ENCODE measurements at places on chromosomes 6 and 20.
A peak's percentile ranks its signal among the peaks of the same experiment; 100 is the strongest.

GRCh38 chr6:149694921-149695320, 23.0 kb downstream of the LATS1 start:
- DNase-seq, result no peak

DNA sequence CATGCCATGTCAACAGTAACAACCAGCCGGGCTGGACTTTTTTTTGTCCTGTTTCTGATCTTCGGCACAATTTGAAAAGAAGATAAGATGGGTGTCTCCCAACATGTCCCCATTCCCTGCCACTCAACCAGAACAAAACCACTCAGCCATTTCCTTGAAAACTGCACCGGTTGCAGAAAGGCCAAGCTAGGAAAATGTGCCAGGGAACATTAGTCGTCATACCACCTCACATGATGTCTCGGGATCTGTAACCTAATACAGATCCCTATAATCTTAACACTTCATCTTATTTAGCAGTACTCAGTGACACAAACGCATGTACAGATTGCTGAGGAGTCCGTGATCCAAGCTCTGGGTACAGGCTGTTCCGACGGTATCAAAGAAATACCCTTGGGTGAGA, 46.5 kb downstream of the ALDH8A1 start:
- DNase-seq, result no peak

GRCh38 chr20:61611401-61612180, 359.5 kb downstream of the CDH4 start:
- no peak for DNase-seq

DNA sequence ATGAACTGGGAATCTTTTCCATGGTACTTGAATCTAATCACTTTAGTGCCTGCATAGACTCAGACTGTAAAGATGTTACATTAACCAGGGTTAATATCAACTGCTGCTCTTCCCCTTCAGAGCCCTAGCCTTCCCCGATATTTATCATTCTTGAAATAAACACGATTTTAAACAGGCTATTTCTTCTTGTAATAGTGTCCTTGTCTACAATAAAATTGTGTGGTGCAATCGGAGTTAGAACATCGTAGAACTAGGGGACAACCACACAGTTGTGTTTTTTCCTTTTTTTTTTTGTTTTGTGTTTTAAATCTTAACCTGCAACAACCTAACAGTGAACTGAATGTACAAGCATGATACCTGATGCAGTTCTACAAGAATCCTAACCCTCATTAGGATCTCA, 4.5 kb downstream of the GJA1 start:
- no peak for DNase-seq

DNA sequence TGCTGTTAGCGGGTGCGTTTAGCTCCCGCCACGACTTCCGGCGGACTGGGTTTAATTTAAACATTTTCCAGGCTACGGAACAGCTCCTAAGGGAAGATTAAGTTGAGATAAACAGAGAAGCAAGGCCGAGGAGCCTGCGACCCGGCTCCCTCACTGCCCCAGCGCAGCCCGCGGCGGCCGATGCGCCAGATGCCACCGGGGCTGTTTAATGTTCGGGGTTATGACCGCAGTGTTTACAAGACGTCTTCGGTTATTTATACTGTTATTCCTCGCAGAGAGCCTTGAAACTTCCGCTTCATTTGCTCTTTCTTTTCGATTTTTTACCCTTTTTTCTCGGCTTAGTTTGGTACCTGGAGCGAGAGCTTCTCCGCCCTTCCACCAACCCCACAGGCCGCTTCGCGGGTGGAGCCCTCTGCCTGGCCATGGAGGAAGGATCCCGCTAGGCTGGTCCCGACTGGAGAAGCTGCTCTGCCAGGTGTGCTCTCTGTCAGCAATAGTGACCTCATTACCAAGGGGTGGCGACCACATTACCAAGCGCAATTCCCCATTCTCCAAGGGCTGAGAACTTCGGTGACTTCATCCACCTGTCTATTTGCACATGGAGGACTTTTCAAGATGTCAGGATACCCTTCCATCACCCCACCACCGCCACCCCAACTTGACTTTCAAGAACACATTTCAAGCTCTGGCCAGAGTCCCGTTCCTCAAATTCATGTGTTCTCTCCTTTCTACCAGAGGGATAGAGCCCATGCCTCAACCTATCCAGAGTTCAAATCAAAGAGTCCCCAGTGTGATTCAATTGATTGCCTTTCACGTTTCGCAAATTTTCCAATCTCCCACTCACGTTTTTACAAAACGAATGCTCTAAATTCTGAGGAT, 4.1 kb downstream of the TCF21 start:
- DNase-seq, result no peak

DNA sequence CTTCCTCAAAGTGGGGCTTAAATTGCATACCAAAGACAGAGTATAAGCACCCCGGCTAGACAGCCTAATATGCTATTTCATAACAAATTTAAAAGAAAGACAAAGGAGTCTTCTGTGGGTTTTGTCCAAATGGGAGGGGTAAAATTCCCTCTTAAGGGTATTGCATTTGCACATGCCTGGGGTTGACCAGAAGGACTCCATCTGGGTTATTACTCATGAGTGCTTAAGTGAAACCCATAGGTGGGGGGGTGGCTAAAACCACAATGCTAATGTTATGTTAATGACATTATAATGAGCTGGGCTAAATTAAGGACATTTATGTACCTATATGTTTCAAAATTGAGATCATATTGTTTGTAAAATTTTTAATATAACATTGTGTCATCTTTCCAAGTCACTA, 15.0 kb downstream of the IMPG1 start:
- no peak for DNase-seq

GRCh38 chr6:13624871-13625288, 9.7 kb downstream of the NOL7 start:
- no peak for DNase-seq

- DNase-seq, result no peak
These were observed 80.1 kb upstream of the TSHZ2 start for GRCh38 chr20:52892023-52892422.

DNA sequence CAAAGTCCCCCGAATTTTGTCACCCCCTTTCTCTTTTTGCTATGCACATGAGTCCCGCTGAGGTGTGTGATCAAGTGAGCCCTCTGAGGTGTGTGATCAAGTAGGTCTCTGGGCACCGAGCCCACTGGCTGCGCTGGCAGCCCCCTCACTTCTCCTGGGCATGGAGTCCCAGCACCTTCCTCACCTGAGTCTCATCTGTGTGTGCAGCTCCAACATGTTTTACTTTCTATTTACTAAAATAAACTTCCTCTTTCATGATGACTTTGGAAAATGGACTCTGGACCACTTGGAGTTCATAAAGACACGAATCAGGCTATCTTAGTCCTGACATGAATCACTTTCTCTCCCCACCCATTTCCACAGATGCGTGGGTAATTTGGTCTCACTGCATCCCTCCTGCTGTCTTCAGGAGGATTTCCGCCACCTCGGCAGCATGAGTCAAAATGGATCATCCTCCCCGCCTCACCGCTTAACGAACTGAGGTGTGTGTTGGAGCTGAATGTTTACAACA, 39.8 kb downstream of the PRDM1 start:
- no peak for DNase-seq

GRCh38 chr6:47076422-47077344, 34.6 kb upstream of the ADGRF1 start:
- DNase-seq, result peak; percentile 31

- no peak for DNase-seq
These were observed 13.3 kb upstream of the TDRD6 start for GRCh38 chr6:46674410-46674809.

DNA sequence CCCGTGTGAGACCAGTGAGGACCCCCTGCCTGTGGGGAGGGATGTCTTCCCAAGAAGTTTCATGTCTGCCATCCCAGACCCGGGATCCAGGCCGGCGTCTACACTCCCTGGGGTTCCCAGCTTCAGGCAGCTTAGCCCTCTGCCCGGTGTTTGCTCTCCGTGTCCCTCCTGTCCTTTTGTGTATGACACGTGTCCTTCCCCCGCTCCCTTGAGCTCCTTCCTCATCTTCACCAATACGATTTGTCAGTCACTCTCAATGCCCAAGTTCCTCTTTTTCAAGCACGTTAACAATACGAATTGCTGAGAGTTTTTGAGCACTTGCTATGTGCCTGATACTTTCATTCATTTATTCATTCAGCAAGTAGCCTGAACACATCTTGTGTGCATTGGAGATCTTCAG, 115.6 kb upstream of the PTPN1 start:
- no peak for DNase-seq

DNA sequence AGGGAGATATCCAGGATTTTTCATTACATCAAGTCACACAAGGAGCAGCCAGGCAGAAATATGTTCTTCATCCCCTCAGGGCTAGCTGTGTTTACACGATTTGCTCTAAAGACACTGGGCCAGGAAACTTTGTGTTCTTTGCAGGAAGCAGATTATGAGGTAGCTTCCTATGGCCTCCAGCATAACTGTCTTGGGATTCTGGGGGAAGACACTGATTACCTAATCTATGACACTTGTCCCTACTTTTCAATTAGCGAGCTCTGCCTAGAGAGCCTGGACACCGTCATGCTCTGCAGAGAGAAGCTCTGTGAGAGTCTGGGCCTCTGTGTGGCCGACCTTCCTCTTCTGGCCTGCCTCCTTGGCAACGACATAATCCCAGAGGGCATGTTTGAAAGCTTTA, 11.2 kb downstream of the FAM120B start:
- DNase-seq, result no peak

DNA sequence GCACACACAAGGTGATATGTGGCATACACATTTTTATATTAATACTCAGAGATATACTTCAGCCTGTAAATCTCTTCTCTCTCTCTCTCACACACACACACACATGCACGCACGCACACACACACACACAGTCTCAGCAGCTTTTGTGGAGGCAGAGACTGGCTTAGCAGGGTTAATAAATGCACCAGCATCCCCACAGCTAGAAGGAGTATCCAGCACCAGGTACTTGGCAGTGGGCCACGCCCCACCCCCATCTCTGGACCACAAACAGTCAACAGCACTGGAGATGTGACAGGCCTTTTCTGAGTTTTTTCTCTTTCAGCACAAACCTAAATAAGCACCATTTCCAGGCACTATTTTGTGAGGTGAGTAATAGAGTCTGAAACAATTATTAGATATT, 47.3 kb upstream of the LRFN2 start:
- DNase-seq, result no peak

GRCh38 chr6:62797190-62797589, 414.1 kb upstream of the FKBP1C start:
- no peak for DNase-seq

GRCh38 chr6:22765015-22765414, 195.6 kb downstream of the HDGFL1 start:
- no peak for DNase-seq

- DNase-seq, result no peak
These were observed 16.1 kb upstream of the STK38 start for GRCh38 chr6:36563237-36563927.

- DNase-seq, result no peak
These were observed 1.6 kb upstream of the TFAP2B start for GRCh38 chr6:50816947-50817645.

DNA sequence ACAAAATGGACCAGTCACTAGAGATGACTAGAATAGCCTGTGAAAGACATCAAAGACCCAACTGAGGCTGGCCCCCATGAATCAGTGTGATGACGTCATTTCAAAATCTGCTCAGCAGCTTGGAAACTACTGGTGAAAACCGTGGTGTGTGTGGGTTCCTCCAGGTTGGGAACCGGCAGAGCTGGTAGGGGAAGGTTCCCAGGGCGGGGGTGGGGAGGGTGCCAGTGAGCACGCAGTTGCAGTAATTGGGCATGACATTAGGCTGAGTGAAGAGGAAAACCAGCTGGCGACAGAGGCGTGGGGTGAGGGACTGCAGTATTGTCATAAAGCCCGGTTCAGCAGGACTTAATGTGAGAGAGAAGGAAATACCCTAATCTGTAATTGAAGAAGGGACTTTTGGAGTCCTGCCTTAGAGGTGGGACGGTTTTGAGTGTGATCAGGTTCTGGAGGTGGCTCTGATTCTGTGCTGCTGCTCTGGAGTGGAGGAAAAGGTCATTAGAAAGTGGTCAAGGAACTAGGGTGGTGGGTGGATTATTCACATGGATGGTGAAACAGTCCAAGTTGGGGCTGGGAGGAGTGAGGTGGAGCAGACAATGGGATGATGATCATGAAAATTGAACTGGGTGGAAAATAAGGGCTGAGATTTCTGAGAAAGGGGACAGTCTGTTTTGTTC, 52.0 kb upstream of the MTHFD1L start:
- no peak for DNase-seq

DNA sequence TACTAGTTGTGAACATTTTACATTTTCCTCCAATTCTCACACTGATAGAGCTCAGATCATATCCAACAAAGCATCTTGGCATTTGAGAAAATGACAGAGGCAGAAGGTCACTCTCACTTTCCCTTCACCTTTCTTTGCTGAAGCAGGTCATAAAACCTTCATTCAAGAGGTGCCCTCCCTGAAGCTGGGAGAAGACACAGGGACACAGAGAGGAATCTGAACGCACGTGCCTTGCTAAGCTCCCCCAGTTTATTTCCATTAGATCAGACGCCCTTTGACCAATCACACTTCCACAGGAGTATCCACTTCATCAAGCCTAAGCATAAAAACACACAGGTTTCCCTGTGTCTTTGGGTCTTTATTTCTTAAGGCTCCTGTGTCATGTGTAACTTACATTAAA, 9.2 kb upstream of the MBOAT1 start:
- DNase-seq, result no peak

DNA sequence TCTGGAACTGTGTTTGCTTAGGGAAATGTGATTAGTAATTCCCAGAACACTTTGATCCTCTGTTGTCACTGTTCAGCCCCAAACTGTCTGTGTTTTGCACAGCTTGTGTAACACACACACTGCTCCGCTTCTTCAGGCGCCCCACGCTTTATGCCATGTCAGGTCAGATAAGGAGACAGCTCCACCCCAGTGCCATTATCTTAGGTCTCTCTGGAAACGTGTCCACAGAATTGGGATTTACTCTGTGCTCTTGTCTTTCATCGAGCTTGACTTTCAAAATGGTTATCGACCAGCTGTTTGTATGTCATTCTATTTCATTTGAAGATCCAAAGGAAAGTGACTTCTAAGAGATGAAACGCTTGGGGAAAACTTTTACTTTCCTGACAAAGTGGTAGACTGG, 106.4 kb upstream of the SSTR4 start:
- DNase-seq, result no peak

GRCh38 chr6:151014404-151015100, 149.1 kb downstream of the MTHFD1L start:
- peak; percentile 71 for DNase-seq

DNA sequence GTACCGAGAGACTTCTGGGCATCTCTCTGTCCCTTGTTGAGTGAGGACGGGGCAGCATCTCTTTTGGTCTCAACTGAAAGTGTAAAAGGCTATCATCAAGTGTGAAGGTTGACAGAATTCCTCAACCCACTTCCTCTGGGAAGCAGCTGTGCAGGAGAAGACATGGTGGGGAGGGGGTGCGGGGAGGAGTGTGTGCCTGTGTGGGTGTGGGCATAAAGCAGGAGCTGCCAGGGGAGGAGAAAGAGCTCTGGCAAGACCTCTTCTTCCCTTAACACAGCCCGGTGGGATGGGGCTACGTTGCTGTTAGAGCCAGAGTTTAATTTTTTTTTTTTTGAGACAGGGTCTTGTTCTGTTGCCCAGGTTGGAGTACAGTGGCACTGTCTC, 31.8 kb downstream of the CPXM1 start:
- no peak for DNase-seq

DNA sequence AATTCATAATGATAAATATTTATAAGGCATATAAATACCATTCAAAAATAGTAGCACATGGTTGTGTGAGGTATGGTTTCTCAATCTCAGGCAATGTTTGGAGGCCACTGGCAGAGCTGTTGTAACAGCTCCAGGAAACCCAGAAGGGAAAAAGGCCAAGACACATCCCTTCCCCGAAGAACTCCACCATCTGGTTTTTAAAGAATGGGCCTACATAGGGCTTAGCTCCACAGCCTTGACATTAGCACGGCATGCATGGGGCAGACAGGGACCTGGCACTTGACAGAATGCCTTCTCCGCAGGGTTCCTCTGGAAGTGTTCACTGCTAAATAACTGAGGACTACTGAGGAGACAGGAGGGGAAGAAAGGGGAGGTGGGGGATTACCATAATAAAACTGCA, 16.1 kb upstream of the FOXO3 start:
- no peak for DNase-seq
